ENCODE measurements at places on chromosomes 6 and 20. TPM values are rescaled to one million over a fixed set of nuclear protein-coding genes. Genes with fewer than 3 reads are reported as not detected.

APMAP gene
- 81.2 TPM for polyA plus RNA-seq

PROCR gene
- 12.5 TPM for polyA plus RNA-seq

SPATS1 gene
- not detected for polyA plus RNA-seq

CDSN gene
- not detected for polyA plus RNA-seq

EYS gene
- 0.21 TPM for polyA plus RNA-seq

ASIP gene
- 0.67 TPM for polyA plus RNA-seq

TSHZ2 gene
- 10.4 TPM for polyA plus RNA-seq

WDR46 gene
- polyA plus RNA-seq = 46.3 TPM

RBBP8NL gene
- not detected for polyA plus RNA-seq

CRISP3 gene
- not detected for polyA plus RNA-seq

SEL1L2 gene
- polyA plus RNA-seq = not detected

EPHA7 gene
- polyA plus RNA-seq = 39.5 TPM

RIPPLY2 gene
- 1.2 TPM for polyA plus RNA-seq

RAB32 gene
- polyA plus RNA-seq = 19.0 TPM

HSPA12B gene
- polyA plus RNA-seq = 1.2 TPM

OLIG3 gene
- polyA plus RNA-seq = not detected

PHACTR3 gene
- 19.6 TPM for polyA plus RNA-seq

MMS22L gene
- 4.1 TPM for polyA plus RNA-seq

DAAM2 gene
- 3.4 TPM for polyA plus RNA-seq

Data from cardiac muscle cell (in vitro differentiated cells and primary cell).